Head of caudate nucleus (tissue), 42 donors: ENCODE measurements at places on chromosomes 4 and X.

GRCh38 chr4:7782783-7783182, 156.9 kb downstream of the AFAP1 start:
- DNase-seq: no peak

GRCh38 chr4:41256740-41257256, at the start of gene UCHL1:
UCHL1 (plus strand) TSS chr4:41256928; CDS start chr4:41256977, 49 bp downstream.
- peak; percentile 89 for DNase-seq

GRCh38 chrX:45788315-45788714, 587.6 kb upstream of the DIPK2B start:
- DNase-seq: no peak

DNA sequence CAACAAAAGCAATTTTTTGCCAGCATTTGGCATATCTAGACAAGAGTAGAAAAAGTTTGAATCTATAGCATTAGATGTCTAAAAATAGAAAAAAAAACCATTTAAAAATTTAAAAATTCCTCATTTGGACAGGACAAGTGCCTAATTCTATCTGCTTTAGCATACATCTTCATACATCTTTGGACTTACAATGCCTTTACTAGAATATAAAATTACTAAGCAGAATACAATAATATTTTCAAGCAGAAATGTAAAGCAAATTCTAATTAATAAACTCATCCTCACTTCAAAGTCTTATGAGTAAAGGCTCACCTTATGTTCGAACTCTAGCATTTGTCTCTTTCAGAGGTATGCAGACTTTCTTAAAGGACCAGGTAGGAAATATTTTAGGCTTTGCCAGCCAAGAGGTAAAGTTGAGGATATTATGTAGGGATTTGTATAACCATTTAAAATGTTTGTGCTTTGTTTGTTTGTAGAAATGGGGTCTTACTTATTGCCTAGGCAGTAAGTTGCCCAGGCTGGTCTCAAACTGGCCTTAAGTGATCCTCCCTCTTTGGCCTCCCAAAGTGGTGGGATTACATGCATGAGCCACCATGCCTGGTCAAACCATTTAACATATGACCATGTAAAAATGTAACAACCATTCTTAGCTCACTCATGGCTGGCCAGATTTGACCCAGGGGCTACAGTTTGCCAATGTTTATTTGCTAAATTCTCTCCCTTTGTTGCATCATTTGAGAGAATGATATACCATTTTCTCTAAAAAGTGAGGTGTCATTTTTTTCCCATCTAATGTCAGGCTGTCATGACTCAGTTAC, 29.1 kb downstream of the UGDH start:
- no peak for DNase-seq

- no peak for DNase-seq
Measured at GRCh38 chr4:2251795-2252529, 9.9 kb downstream of the MXD4 start.

DNA sequence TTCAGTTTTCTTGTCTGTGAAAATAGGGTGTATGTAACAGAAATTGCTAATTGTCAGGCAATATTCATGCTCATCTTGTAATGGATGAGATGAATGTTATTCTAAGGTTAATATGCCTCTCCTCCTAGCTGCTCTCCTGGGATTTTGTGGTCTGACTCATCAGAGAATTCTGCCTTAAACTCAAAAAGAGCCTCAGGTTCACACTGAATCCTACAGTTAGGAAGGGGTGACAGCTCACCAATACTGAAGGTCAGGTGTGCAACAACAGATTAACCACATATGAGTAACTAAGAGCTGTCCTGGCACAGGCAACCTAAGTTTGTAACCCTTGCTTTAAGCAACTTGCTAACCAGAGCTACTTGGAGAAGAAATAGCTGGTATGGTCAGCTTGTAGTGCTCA, 197.7 kb downstream of the SPATA18 start:
- no peak for DNase-seq

DNA sequence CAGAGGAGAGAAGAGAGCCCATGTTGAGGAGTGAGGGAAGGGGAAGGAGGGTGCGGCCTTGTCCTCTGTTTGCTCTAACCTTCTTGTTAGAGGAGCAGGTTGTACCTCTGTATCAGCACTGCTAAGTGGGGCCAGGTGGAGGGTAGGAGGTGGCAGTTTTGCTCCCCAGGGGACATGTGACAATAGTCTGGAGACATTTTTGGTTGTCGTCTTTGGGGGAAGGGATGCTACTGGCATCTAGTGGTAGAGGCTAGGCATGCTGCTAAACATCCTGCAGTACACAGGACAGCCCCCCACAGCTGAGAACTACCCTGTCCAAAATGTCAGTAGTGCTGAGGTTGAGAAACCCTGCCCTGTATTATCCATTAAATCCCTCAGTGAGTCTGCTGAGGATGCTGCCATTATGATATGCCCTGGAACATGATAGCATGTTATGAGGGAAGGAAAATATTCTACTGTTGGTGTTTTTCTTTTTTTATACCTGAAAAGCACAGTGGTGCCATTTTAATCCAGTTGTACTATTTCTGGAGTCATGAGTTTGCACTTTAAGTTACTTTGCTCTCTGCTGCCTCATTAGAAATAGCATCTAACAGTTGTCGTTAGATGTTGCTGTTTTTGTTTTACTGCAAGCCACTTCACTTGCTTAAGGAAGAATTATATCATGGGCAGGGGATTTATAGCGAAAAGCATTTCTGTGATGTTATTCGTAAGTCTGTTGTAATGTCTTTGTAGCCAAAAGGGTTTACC, 90.6 kb downstream of the LRP2BP start:
- DNase-seq: no peak

DNA sequence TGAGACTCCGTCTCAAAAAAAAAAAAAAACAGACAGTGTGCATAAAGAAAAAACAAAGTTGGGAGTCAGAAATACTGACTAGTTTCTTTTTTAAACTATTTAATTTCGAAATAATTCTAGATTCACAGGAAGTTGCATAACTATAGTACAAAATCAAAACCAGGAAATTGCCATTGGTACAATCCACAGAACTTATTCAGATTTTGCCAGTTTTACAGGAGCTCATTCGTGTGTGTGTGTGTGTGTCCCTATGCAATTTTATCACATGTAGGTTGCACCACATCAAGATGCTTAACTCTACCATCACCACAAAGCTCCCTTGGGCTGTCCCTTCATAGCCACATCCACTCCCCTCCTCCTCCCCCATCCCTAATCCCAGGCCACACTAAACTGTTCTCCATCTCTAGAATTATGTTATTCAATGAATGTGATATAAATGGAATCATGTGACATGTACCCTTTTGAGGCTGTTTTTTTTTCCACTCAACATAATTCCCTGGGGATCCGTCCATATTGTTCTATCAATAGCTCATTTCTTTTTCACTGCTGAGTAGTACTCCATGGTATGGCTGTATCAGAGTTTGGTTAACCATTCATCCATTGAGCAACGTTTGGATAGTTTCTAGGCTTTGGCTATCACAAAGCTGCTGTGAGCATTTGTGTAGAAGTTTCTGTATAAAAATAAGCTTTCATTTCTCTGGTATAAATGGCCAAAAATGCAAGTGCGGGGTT, 16.3 kb upstream of the DDX3X start:
- no peak for DNase-seq

GRCh38 chr4:80305466-80305865, 30.1 kb upstream of the CFAP299 start:
- DNase-seq: no peak

DNA sequence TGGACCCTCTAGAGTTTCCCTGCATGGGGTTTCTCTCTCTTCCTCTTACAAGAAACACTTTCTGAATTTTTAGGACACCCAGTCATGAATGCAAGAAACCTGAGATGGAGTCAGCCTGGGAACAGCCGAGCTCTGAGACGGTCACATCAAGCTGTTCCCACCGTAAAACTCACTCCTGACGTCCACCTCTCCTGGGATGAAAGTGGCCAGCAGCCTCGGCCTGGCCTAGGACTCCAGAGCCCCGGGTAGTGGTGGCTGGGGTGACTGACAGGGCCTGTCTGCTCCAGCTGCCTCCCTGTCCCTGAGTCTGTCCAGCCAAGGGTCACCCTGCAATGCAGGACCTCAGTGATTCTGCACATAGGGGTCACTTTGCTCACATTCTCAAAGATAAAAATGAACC, 217.8 kb downstream of the SHOX start:
- DNase-seq: no peak

GRCh38 chr4:138685316-138685715, 330.3 kb upstream of the NOCT start:
- DNase-seq: no peak

- no peak for DNase-seq
Measured at GRCh38 chr4:127601029-127601428, 31.7 kb upstream of the INTU start.

- DNase-seq: no peak
Measured at GRCh38 chrX:42602566-42602965, 175.4 kb downstream of the PPP1R2C start.

GRCh38 chr4:68466185-68466584, 18.9 kb downstream of the TMPRSS11E start:
- no peak for DNase-seq

DNA sequence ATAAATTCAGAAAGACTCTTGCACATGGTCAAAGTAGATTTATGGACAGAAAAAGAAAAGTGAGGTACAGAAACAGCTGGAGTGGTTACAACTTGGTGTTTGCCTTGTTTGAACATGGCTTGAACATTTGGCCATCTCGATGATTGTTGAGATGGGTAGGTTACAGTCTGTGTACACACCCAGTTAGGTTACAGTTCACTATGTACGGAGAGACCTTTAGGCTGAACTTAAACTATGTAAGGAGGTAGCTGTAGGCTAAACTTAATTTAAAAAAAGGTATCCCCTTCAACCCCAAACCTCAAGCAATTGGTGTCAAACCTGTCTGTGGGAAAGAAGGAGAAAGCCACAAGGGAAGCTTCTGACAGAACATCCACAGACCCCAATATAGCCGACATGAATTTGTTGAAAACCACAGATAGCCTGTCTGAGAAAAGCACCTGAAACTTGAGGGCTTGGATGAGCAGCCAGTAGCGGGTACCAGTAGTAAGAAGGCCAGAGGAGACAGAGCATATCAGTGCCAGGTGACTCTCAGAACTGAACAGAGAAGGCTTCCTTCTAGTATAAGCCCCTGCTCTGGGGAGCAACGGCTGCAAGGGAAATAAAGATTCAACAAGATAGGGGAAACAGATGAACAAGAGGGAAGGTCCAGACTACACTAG, 247.9 kb upstream of the GALNTL6 start:
- no peak for DNase-seq

DNA sequence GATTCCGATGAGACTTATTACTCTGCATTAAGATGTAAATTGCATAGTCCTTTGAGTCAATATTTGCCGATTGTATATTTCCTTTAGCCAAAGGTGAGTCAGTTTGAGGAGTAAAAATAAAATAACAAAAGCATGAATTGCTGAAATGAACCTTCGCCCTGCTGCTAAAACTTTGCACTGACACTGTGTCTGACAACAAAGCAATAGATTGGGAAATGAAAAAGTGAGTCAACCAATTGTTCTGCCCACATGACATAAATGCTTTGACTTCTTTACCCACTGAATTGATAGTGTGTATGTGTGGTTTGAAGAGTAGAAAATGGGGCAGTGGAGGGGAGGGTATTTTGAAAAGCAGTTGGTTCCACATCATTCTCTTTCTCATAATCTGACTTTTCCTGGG, 88.4 kb upstream of the AFF2 start:
- DNase-seq: no peak

- DNase-seq: no peak
Measured at GRCh38 chr4:154137320-154137905, 348.5 kb upstream of the SFRP2 start.

- DNase-seq: no peak
Measured at GRCh38 chr4:113446019-113446418, 315.5 kb downstream of the CAMK2D start.

DNA sequence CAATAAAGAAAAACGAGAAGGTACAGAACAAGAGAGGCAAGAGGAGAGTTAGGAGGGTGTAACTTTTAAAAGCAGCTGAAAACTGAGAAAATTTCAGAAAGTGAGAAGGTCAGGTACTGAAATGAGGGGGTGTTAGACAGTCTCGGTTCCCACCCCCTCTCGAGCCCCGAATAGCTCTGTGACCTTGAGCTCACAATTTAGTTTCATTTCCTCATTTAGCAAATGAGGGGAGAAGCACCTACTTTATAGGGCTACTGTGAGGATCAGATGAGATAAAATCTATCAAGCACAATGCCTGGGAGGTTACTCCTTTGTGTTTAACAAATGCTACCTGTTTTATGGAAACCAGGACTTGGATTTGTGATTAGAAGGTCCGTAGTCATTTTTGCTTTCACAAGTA, 4.9 kb downstream of the UGT8 start:
- no peak for DNase-seq

- no peak for DNase-seq
Measured at GRCh38 chr4:137998666-137999429, 243.3 kb downstream of the SLC7A11 start.

GRCh38 chr4:98482847-98483806, 175.3 kb downstream of the TSPAN5 start:
- DNase-seq: no peak

DNA sequence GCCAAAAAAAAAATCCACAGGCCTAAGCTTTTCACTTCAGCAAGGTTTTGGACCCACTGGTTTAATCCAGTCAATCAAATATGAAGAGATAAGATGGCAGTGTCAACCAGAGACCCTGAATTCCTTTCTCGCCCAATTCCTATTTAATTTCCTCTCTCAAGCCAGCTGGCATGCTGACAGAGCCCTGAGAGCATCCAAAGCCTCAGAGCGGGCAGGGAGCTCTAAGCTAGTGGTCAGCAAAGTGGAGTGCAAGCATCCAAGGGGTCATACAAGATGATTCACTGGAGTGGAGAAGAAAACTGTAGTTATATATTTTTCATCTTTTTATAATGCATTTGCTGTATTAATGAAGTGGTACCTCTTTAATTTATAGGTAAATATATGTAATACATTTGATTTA, 37.8 kb upstream of the PRPS2 start:
- no peak for DNase-seq

DNA sequence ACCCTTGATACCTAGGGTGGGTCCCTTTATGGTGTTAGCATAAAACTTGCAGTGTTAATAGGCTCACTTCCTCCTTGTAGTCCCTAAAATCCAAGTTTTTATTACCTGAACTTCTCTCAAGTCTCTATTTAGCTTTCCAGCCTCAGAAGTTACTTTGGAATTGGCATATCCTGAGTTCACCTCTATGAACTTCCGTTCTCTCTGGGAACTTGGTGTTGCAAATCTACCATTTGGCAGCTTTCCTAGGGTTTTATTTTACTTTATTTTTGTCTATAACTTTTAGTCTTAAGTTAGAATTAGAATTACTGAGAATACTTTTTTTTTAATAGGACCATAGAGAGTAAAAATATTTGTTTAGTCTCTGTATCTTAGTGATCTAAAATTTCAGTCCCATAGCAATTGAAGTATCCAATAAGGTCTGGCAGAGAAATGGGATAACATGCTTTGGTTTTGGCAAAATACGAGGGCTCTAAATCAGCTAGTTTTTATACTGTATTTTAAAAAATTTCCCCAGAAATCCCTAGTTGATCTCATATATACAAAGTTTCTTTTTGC, 30.3 kb upstream of the NAF1 start:
- DNase-seq: no peak

GRCh38 chrX:53317365-53318069, 36.1 kb upstream of the IQSEC2 start:
- DNase-seq: peak; percentile 89

GRCh38 chr4:20185103-20185502, 66.6 kb upstream of the SLIT2 start:
- DNase-seq: no peak

GRCh38 chrX:124256216-124256615, 76.2 kb upstream of the TEX13D start:
- DNase-seq: no peak
